ENCODE measurements at places on chromosomes 4 and X.
A peak's percentile ranks its signal among the peaks of the same experiment; 100 is the strongest.

DNA sequence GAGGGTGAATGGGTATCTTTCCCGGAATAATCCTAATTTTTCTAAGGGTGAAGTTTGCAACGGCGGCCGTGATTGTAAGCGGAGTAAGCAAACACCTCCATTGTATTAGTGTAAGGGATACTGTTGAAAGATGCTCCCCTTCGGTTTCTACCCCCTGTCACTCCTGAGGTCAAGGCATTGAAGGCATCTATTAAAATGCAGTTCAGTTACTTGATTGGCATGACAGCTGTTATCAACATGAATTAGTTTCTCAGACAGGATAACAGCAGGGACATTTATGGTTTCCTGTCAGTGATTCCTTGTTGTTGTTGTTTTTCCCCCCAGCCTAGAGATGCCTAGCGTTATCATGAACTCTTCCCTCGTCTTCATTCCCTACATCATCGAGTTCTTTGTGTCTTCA lies 552 bp downstream of the SLC25A14 start:
- no peak for DNase-seq

DNA sequence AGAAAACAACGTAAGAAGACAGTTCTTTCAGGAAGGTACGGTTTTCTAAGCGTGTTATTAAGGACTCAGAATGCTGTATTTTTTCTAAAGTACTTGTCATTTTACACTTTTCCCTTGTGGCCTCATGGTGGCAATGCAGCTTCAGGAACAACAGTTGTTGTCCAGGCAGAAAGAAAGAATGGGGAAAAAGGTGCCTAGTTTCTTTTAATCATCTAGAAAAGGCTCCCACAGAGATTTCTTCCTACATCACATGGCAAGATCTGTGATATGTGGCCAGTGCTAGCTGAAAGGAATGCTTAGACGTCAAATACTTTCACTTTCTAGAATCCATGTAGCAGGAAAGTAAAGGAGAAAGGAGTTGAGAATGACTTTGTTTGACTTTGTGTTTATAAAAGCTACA lies 49.0 kb upstream of the TRAM1L1 start:
- no peak for DNase-seq

DNA sequence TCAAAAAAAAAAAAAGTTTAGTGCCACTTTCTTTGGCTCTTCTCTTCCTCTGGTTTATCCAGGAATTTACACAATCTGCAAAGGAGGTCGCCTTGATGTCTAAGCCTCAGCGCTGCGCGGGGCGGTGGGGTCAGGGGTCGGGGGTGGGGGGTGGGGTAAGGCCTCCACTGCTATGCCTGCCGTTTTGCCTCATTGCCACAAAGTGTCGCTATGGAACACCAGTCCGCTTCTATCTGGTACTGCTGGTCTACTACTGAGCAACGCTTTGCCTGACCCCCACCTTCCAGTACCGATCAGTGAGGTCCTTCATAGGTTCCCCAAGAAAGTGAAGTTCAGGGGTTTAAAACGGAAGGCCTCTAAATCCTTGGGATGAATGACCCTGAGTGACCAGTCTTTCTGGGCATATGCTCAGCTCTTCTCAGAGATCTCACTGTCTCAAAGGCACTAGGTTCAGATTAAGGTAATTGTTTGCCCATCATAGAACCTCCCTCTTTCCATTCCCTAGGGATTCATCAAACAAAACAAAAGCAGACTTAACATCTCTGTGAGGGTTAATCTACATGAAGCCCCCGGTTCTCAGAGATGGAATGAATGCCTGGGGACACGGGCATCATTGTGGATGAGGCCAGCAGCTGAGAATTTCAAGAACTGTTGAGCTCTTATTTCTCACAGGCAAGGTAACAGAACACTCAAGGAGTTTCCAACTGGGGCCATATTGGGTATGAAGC lies 16.9 kb upstream of the TSR2 start:
- DNase-seq: peak; percentile 14

GRCh38 chr4:163245044-163245728 lies 78.5 kb upstream of the NAF1 start:
- no peak for DNase-seq

- DNase-seq: no peak
Observed at GRCh38 chr4:43041632-43042031, 149.1 kb downstream of the GRXCR1 start.

- no peak for DNase-seq
Observed at GRCh38 chrX:40179283-40179682, 81.5 kb upstream of the BCOR start.

DNA sequence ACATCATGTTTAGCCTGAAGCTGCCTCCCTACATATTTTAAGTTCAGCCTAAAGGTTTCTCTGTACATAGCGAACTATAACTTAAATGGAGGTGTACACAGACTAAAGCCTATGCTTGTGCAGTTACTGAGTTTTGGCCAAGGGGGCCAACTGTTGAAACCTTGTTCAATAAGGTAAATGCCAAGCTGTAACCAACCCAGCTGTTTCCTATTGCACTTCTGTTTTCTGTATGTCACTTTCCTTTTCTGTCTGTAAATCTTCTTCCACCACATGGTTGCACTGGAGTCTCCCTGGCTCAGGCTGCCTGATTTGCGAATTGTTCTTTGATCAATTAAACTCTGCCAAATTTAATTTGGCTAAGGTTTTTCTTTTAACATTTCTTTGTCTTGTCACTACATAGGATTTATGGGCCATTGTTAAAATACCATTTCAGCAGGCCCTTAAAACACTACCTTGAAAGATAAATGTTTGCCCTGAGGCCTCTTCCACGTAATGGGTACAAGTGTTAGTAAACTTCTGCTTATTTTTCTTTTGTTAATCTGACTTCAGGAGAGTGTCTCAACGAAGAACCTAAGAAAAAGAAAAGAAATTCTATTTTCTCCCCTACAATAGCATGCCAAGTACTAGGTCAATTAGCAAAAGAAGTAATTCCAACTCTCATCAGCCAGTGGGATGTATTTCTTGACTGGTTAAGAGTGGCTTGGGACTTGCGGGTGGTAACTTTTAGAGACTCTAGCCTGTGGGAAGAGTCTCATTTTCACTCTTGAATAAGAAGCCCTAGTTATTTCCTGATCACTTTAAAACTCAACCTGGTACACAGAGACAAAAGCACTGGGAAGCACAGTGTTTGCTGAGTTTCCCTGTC lies 45.7 kb upstream of the PRSS12 start:
- DNase-seq: peak; percentile 6

GRCh38 chr4:25234390-25235370 lies 847 bp downstream of the PI4K2B start:
- DNase-seq: peak; percentile 75

DNA sequence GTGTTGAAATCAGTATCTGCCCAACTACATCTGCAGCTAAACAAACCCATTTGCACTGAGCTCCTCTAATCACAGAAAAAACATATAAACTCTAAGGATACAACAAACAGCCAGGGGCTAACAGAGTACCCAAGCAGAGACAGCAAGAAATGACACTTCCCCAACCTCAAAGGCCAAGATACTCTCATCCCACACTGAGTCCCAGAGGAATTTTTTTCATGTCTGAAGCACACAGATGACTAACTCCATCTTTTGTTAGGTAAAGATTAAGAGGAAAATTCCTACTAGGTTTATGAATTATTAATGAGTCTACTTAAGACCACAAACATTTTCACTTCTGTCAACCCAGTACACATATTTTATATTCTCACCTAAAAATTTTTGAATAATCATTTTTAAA lies 31.6 kb downstream of the SEPSECS start:
- no peak for DNase-seq

DNA sequence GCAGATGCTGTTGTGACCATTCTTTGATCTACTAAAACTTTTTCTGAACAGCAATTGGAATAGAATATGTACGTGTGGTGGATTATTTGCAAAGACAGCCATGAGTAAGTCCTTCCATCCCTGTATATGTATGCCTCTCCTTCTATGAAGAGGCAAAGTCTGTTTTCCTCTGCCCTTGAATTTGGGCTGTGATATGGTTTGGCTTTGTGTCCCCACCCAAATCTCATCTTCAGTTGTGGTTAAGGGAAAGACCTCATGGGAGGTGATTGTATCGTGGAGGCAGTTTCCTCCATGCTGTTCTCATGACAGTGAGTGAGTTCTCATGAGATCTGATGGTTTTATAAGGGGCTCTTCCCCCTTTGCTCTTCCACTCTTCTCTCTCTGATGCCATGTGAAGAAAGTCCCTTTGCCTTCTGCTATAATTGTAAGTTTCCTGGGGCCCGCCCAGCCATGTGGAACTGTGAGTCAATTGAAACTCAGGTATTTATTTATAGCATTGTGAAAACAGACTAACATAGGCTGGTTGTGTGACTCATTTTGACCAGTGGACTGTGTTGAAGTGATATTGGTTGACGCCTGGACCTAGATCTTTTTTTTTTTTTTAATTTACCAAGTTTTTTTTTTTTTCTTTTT lies 108.3 kb upstream of the CAMK2D start:
- peak; percentile 35 for DNase-seq

- no peak for DNase-seq
Observed at GRCh38 chr4:23097251-23097650, 404.5 kb downstream of the GBA3 start.

DNA sequence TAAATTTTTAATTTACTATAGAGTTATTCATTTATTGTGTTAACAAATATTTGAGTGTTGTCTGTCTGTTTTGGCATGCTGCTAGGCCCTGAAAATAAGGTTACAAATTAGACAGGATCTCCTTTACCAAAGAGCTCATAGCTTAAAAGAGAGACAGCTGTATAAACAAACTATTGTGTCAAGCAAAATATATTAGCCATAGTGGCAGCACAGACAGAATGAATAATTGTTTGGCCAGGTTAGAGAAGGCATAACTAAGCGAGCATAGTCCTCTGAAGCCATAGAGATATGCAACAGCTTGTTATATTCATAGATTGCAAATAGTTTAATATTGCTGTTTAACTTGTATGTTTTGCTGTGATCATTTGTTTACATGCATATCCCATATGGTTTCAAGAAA lies 66.7 kb upstream of the NDUFC1 start:
- DNase-seq: no peak

- DNase-seq: no peak
Observed at GRCh38 chrX:14903891-14904290, 30.7 kb downstream of the MOSPD2 start.

GRCh38 chr4:153780221-153780620 lies 8.7 kb downstream of the SFRP2 start:
- DNase-seq: no peak

GRCh38 chr4:119113033-119113655 lies 22.5 kb upstream of the MYOZ2 start:
- DNase-seq: peak; percentile 23

DNA sequence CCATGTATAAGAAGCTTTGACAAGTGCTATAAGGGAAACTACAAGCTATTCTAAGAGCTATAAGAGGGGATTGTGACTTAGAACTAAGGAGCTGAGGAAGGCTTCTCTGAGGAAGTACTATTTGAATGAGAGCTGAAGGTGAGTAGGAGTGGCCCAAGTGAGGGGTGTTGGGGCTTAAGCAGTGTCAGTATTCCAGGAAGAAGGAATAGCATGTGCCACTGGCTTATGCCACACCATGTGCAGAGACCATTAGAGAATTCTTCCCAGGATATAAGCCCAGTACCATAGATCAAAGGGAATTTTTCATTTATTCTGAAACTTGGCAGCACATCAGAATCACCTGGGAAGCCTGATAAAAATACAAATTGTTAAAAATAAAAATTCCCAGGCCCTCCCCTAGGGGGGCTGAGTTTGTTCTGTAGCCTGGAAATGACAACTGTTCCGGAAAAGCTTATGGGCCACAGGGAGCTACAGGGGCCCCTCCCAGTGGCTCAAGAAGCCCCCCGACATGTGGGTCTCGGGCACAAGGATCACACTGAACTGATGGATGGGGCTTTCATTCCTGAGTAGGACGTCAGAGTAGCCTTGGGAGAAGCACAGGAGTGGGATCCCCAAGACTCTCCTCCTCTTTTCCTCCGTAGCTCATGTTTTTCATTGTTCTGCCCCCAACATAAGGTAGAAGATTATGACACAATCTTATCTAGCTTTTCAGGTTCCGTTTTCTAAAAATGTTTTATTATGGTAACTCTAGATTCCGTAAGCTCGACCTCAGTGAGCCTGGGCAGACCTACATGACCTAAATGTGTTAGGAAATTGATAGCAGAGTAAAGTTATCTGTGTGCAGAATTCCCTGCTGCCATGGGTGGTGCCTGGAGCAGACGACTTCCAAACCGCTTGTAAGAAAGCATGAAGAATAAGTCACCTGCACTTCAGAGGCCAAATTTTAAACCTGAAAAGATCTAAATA lies 119.3 kb downstream of the AFF1 start:
- no peak for DNase-seq

DNA sequence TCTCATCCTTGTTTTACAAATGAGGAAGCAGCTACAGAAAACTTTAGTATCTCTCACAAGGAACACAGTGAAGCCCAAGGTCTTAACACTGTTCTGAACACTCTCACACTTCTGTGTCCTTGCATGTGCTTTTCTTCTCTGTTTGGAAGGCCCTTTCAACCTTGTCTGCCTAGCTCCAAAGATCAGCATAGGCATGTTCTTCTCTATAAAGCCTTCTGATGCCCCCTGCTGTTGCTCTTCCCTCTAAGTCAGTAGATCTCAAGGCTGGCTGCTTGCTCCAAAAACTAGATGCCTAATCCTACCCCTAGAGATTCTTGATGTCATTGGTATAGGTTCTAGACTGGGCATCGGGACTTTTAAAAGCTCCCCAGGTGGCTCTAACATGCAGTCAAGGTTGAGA lies 5.9 kb downstream of the APOO start:
- DNase-seq: peak; percentile 50

DNA sequence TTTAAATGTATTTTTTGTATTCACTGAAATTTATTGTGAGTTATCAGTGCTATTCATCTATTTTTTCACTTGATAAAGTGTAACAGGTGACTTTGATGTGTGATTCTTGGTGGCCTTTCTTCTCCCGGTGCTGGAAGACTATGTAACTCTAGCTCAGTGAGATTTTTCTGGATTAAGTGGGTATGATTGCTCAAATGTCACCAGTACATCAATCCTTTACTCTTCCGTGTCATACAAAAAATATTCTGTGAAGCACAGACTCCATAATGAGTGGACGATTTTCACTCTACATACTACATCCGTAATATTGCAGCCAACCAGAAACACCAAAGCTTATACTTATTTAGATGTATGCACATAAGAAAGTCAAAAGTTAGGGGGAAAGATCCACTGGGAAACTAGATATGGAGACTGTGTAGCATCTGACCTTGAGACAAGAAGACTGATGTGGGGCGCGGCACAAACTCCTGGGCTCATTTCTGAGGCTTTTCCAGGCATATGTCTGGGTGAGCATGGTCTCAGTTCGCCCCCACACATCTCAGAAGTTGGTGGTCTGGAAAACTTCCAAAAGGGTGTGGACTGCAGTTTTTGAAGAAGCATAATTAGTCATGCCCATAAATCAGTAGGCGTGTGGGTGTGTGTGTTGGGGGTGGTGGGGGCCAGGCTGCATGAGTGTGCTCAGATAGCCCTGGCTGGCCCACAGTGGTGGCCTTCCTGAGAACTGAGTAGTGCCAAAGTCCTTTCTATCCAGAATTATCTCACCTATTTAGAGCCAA lies 53.9 kb upstream of the TENM3 start:
- no peak for DNase-seq

GRCh38 chrX:30373479-30373878 lies 64.3 kb upstream of the NR0B1 start:
- DNase-seq: no peak

- no peak for DNase-seq
Observed at GRCh38 chr4:3784454-3785291, 18.5 kb downstream of the ADRA2C start.

- DNase-seq: no peak
Observed at GRCh38 chrX:13652287-13652793, 601 bp upstream of the TCEANC start.
